ENCODE measurements at places on chromosomes 5 and 9.
A peak's percentile ranks its signal among the peaks of the same experiment; 100 is the strongest.

DNA sequence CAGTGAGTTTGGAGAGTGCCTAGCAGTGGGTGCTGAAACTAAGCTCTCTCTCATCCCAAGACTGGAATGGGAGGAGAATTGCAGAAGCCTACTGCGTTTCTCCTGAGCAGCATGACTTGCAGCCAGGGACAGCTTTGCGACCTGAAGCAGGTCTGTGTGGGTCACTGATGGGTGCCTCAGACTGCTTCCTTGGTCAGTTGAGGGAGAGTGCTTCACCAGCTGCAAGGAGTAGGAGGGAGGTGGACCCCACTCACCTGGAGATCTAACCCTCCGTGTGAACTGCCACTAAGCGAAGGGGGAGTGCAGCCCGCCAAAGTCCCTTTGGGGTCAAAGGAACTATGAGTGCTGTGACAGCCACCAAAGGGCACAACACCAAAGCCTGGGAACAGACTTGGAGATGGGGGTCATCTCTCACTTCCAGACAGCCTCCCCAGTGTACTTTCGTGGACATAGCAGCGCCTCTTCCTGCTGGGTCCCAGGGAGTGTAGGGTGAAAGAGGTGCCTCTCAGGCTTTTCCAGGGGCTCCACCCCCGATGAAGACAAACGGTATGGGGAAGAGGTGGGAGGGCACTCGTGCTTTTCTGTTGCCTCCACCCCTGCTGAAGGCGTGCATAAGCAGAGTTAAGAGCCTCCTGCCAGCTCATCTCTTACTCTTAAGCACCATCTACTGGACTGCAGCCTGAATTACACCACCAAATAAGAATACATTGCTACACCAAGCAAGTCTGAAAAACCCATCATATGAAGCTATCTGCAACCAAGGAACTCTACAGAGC lies 34.3 kb upstream of the MACIR start:
- DNase-seq, result no peak

GRCh38 chr5:10301842-10302610 lies 5.7 kb downstream of the CMBL start:
- no peak for DNase-seq

GRCh38 chr5:132017738-132018625 lies 6.5 kb upstream of the ACSL6 start:
- DNase-seq, result no peak

DNA sequence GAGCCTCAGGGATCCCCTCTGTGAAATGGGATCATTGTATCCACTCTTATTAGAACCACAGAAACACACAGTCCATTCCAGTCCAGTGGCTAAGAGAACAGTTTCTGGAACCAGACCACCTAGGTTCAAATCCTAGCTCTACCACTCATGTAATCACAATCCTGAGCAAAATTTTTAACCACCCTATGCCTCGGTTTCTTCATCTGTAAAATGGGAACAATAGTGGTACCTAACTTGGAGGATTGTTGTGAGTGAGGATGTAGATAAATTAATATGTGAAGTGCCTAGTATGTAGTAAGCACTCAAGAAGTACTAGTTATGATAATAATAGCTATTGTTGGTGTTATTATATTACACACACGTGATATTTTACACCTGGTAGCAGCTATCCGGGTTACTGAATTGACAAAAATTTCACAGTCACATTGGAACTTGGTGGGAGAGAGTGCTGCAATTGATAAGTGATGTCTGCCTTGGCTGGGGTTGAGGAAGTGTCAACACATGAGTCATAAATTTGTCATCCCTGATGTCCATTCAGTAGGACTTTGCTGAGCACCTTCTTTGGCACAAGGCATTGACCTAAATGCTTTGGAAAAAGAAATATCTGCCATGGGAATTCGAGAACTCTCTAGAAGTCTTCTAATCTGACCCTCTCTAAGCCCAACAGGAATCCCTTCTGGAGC lies 68.4 kb downstream of the COL27A1 start:
- no peak for DNase-seq

- no peak for DNase-seq
Measured at GRCh38 chr5:151706906-151707305, 20.2 kb upstream of the SPARC start.

DNA sequence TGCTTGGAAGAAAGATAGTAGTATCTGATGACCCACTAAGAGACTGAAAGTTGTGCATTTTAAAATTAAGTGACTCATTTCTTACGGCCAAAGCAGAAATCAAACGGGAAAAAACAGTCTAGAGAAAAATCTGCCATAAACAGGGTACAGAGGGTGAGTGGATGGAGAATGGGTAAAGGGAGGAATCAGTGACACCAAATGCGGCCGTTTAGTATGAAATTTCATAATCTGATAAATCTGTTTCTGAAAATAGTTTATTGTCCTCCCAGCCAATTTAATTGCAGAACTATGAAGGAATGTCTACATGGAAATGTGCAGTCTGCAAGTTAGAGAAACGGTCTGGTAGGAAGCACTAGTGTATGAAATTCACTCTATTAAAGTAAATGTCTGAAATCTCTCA lies 39.5 kb downstream of the ADAMTS12 start:
- no peak for DNase-seq

- DNase-seq, result no peak
Measured at GRCh38 chr5:135332519-135333150, 66.4 kb downstream of the MACROH2A1 start.

- no peak for DNase-seq
Measured at GRCh38 chr9:121280715-121281613, 13.0 kb downstream of the GSN start.

DNA sequence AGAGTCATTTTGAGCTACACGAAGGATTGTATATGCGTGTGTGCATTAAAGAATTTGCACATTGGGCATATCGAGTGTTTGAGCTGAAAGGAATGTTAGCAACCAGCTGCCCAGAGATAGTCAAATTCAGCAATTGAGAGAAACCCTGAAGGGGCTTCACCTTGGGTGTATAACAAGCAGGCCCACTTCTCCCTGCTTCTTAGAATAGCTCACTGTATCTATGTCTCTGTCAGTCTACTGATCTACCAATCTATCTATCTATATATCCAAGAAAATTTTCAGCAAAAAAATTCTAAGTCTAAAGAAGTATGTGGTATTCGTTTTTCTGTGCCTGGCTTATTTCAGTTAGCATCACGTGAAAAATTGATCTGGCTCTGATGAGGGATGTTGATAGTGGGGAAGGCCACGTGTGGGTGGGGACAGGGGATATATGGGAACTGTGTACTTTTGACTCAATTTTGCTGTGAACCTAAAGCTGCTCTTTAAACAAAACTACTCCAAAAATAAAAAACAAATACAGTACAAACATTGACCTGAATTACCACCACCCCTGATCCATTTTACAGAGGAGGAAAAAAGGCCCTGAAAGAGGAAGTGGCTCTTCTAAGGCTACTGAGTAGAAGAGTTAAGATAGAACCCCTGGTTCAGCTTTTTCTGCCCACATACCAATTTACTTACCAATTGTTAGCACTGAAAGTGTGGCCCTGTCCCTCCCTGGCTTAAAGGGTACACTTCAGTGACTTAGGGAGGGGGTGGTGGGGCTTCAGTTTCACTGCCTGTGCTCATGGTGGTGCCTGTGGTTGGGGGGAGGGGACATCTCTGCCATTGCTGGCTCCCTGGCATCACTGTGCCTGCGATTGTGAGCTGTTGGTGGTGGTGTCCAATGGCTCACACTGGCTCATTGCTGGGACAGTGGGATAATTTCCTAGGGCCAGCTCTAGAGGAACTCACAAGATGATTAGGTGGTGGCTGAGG lies 141.8 kb downstream of the DOCK2 start:
- DNase-seq, result no peak

GRCh38 chr5:9037048-9037447 lies 508.8 kb downstream of the SEMA5A start:
- no peak for DNase-seq

GRCh38 chr5:179613460-179614071 lies 9.9 kb downstream of the HNRNPH1 start:
- no peak for DNase-seq

- no peak for DNase-seq
Measured at GRCh38 chr5:17216974-17217492, 398 bp upstream of the BASP1 start.

DNA sequence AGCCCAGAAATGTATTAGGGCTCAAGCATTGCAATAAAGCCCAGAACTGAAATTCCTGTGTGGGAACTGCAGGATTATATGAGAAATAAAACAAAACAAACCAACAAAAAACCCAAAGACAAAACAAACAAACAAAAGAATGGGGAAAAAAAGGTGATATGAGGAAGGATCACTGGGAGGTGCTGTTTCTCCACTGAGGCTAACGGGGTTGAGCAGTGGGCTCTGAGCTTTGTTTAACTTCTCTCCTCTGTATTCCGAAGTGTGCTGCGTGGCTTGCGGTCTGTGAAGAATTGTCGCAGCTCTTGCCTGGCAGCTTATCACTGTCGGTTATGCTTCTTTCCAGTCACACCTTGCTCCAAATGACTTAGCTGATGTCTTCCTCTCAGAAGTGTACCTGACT lies 106.3 kb downstream of the TENT4A start:
- DNase-seq, result no peak

GRCh38 chr9:78121488-78121887 lies 89.9 kb upstream of the GNAQ start:
- DNase-seq, result peak; percentile 42

DNA sequence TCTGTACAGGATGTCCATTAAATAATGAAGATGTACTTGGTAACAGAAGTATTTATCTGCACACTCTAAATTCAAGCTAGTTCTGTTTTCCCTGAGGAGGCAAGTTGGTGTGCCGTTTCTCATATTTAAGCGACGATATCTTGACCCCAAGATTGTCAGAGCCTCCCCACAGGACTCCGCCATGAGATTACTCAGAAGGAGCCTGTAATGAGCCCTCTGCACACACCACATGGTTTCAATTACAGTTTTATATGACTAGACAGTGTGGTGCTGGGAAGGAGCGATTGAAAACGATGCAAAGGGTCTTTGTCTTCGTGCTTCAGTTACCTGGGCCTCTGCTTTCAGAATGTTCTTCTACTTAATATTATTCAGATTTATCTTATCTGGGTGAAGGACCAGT lies 840.4 kb upstream of the WWC1 start:
- DNase-seq, result no peak

GRCh38 chr9:2459756-2460155 lies 161.8 kb upstream of the VLDLR start:
- no peak for DNase-seq

GRCh38 chr5:141617128-141617527 lies 1.7 kb downstream of the DIAPH1 start:
- DNase-seq, result no peak

DNA sequence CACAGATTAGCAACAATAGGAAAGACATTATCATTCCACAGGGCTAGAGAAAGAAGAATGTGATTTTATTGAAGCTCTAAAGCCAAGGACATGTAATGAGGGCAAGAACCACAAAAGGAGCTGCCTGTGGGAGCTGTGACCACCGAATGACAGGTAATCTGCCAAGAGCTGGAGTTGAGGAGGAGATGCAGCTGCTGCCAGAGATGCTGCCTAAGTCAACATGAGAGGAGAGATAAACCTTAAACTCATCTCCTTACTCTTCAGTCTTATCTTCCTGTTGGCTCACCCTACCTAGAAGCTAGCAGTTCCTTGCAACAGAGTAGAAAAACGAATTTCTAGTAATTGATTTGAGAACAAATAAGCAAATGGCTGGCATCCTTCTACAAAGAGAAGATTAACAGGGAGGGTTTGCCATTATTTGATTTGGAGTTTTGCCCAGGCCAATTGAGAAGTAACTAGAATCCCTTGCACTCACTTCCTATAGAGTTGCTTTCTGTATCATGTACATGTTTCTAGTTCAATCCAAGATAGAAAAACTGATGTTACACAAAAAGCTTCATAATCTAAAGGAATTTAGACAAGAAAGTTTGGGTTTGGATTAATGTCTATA lies 539.2 kb downstream of the TLE1 start:
- DNase-seq, result no peak

DNA sequence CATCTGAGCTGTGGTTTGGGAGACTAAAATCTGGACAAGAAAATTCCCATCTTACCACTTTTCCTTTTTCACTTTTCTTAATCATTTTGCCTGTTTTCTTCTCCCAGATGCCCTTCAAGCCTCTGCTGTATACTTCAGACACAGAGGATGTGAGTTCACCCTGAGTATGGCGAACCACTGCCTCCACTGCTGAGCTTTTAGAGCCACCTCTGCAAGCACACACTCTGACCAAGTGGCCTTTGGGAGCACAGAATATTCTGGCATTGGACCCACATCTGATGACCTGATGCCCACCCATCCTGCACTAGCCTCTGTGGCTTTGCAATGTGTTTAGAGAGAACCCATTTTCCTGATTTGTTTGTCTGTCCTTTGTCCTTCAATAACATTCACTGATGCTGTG lies 32.5 kb downstream of the TERT start:
- DNase-seq, result no peak

DNA sequence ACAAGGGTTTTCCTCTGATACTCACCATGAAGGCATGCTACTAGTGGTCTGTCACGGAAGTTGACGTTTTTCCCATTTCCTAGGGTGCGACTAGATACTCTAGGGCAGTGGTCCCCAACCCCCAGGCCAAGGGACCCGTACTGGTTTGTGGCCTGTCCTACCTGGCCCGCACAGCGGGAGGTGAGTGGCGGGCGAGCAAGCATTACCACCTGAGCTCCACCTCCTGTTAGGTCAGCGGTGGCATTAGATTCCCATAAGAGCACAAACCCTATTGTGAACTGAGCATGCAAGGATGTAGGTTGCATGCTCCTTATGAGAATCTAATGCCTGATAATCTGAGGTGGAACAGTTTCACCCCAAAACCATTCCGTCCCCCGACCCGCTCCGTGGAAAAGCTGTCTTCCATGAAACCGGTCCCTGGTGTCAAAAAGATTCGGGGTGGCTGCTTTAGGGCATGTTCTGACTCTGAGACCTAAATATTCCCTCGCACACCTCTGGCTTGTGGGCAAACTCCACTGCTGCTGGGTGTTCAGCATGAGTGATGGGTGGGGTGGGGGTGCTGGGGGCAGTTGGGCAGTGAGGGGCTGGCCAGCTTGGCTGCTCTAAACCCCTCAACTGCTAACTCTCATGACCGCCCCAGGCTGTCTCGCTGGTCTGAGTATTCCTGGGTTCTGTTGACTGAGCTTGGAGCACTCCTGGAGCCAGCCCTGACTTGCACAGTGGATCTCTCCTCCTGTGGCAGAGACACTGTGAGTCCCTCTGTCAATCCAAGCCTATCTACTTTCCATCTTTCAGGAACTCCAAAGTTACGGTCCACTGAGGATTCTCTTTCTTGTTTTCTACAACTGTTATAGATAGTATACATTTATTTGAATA lies 78.3 kb upstream of the NEK6 start:
- no peak for DNase-seq

DNA sequence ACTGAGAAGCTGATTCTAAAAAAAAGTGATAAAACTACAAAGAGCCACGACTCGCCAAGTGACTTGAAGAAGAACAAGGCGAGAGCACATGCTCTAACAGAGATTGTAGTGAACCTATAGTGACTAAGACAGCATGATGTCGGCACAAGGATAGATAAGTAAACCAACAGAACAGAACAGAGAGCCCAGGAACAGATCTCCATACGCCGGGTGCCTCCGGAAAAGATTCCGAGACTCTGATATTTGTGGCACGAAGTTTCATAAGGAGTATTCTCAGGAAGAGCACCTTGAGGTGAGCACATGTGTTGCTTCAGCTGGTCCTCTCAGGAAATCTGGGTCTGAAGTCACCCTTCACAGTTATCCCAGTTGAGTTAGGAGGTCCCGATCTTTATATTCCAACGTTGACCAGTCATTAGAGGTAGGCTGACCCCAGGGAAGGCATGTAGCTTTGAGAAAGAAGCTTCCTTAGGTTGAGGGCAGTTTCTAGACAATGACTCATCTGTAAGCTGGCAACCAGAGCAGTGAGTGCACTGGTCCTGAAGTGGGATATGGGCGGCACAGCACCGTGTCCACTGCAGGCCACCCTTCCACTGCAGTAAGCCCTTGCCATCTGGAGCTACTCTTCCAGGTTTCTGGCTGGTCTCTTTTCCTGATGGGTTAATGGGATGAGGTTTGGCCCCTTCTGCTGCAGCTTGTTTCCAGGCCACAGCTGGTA lies 13.6 kb upstream of the CLK4 start:
- DNase-seq, result no peak
